ENCODE measurements at places on chromosomes 1 and 21.

DNA sequence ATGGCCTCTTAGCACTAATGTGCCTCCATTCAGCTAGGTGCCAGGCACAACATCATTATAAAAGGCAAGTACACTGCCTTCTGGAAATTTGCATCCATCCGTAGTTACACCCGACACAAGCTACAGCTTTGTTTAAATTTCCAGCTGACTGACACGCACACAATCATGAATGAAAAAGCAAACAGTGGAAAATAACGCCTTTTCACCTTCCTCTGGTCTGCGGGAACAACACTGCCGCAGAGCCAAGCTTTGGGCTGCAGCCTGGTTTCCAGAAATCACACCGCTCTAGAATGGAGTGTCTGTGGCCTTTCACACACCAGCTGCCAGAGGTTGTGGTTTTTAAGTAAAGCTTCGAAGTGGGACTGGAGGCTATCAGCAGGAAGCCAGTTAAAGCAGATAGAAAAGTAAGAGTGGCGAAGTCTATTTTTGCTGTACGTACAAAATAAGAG is 142.8 kb upstream of the COA6 start:
- DNase-seq, result no peak

GRCh38 chr1:200039849-200040474 is 12.5 kb downstream of the NR5A2 start:
- DNase-seq, result no peak

DNA sequence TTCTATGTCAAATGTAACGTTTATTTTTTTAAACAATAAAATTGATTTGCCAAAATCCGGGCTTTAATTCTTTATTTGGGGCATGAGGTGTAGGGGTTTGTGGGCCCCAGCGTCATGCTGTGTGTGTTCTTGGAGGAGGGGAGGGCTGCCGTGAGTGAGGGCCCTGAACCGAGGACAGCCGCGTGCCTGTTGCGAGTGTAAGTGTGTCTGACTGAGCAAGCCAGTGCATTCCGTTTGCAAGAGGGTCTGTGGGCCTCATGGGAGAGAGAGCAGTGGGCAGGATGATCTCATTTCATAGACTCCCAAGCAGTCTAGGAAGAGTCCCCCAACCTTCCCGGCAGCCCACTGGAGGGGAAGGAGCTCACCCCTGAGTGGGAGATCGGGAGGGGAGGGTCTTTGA is 21.4 kb upstream of the SPSB1 start:
- DNase-seq, result no peak

DNA sequence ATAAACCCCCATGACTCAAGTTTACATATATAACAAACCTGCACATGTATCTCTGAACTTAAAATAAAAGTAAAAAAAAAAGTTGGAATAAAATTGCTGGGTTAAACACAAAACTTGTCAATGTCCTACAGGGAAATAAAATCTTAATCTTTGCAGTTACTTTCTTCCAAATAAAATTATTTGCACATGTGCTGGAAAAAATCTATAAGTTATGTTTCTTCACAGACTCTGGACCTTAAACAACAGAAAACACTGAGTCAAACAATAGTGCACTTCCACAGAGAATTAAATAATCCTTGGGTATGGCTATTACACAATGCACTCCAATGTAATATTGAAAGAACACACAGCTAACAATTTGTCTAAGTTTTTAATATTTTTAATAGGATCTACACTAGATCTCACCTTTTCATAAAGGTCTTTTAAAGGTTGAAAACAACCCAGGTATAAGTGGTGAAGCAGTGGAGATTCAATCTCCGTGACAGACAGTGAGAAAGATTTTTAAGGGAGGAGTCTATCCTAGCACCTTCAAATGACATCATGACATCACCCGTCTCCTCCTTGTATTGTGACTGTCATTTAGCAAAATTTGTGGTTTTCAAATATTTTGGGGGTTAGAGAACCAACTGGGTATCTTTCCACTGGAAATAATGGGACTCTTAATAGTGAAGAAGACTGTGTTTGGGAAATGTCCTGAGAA is 25.2 kb upstream of the FGGY start:
- no peak for DNase-seq

- DNase-seq, result no peak
These were observed 18.0 kb upstream of the OLIG2 start for GRCh38 chr21:33007747-33008146.

All from GM18507 (cell line).